ENCODE measurements at places on chromosomes 2 and 18. TPM values are rescaled to one million over a fixed set of nuclear protein-coding genes. Genes with fewer than 3 reads are reported as not detected.

CELF4 gene
- not detected for total RNA-seq

CHRNG gene
- total RNA-seq: not detected

ZBTB7C gene
- total RNA-seq: under 0.01 TPM

RIOK3 gene
- total RNA-seq: 45.3 TPM

CPO gene
- 0.19 TPM for total RNA-seq

MFSD2B gene
- total RNA-seq: not detected

SOCS6 gene
- total RNA-seq: 26.9 TPM

ZNF396 gene
- 0.65 TPM for total RNA-seq

ABCG5 gene
- not detected for total RNA-seq

CCDC102B gene
- total RNA-seq: 13.8 TPM

CYTIP gene
- total RNA-seq: not detected

REG1B gene
- total RNA-seq: not detected

L3MBTL4 gene
- 10.8 TPM for total RNA-seq

FKBP1B gene
- 9.3 TPM for total RNA-seq

GATA6 gene
- total RNA-seq: 0.44 TPM

GAL3ST2 gene
- total RNA-seq: not detected

CLIP4 gene
- 26.7 TPM for total RNA-seq

RIT2 gene
- total RNA-seq: not detected

GALNT14 gene
- 0.13 TPM for total RNA-seq

MAL gene
- not detected for total RNA-seq

TRIM43 gene
- total RNA-seq: not detected

DNMT3A gene
- total RNA-seq: 50.3 TPM

CNOT11 gene
- 13.3 TPM for total RNA-seq

DHRS9 gene
- total RNA-seq: 0.13 TPM
